ENCODE measurements at places on chromosomes 3 and 15.

DNA sequence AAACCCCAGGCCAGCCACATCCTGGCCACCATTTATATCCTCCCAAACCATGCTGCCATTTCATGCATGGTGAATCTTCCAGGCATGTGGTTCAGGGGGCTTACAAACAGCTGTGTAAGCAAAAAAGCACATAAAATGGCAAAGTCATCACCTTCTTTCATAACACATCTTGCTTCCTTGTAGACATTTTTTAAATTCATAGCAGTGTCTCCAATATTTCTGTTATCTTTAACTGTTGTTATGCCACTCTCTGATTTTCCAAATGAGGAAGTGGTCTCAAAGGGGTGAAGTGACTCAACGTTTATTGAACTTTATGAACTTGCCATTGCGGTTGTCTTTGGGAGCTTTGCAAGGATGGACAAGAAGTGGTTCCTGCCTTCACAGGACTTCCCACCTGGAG lies 264.4 kb downstream of the MEX3B start:
- no peak for DNase-seq

GRCh38 chr3:13574798-13575451 lies 26.0 kb downstream of the FBLN2 start:
- DNase-seq: no peak

DNA sequence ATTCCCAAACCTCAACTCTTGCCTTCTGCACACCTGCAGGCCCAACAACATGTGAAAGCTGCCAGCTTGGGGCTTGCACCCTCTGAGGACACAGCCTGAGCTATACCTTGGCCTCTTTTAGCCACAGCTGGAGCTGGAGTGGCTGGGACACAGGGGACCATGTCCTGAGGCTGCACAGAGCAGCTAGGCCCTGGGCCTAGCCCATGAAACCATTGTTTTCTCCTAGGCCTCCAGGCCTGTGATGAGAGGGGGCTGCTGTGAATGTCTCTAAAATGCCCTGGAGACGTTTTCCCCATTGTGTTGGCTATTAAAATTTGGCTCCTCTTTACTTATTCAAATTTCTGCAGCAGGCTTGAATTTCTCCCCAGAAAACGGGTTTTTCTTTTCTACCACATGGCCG lies 7.2 kb downstream of the ZKSCAN7 start:
- no peak for DNase-seq

GRCh38 chr15:88266170-88266569 lies 9.6 kb upstream of the NTRK3 start:
- no peak for DNase-seq

DNA sequence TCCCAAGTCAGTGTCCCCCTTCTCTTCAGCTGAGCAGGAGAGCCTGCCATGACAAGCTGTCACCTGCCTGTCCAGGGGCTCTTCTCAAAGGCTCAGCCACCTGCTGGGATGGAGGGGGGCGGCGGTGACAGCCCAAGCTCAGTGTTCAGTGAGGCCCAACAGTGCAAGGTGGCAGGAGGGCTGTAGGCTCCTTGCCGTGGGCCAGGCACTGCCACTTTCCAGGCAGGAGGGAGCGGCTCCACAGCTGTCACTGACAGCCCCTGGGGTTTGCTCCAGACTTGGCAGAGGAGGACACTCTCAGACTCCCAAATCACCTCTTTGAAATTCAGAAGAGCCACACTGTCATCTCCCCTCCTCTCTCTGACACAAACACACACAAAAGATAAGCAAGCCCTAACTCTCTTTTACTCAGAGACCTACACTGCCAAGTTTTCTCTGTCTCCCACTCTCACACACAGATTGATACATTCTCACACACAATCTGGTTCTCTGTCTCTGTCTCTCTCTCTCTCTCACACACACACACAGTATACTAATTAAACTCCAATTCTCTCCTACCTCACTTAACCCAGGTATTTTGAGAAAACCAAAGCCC lies 443.3 kb downstream of the EPHB1 start:
- no peak for DNase-seq

DNA sequence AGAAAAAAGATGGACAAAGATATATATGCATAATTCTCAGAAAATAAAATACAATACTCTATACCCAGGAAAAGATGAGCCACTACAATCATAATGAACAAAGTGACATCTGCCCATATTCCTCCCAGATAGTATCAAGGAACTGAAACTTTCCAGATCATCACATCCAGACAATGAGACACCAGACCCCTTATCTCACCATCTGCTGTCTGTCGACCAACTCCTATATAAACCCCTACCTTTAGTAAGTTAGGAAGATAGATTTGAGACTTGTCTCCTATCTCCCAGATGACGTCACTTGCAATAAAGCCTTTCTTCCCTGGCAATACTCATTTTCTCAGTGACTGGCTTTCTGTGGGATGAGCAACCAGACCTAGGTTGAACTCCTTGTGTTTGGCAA lies 1071.6 kb downstream of the PLOD2 start:
- no peak for DNase-seq

DNA sequence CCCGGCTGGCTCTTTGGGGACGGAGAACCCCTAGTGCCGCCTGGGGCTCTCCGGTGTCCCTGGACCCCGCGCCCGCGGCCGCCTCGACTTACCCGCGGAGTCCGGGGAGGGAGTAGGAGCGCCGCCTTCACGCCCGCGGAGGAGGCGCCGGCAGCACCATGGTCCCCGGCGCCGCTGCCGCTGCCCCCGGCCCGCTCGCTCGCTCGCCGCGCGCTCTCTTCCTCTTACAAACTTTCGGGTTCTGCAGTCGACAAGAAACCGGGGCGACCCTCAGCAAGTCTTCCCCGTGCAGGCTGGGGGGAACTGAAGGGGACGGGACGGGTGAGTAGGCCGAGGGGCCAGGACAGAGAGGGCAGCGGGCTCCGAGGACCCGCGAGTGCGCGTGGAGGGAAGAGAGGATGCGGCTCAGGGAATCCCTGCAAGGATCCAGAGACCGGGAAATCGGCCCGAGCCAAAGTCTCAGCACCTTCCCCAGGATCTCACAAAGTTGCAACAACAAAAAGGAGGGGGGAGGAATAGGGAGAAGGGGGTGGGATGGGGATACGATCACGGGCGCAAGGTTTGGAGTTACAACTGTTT lies 2.0 kb downstream of the FOXP1 start:
- peak; percentile 40 for DNase-seq

DNA sequence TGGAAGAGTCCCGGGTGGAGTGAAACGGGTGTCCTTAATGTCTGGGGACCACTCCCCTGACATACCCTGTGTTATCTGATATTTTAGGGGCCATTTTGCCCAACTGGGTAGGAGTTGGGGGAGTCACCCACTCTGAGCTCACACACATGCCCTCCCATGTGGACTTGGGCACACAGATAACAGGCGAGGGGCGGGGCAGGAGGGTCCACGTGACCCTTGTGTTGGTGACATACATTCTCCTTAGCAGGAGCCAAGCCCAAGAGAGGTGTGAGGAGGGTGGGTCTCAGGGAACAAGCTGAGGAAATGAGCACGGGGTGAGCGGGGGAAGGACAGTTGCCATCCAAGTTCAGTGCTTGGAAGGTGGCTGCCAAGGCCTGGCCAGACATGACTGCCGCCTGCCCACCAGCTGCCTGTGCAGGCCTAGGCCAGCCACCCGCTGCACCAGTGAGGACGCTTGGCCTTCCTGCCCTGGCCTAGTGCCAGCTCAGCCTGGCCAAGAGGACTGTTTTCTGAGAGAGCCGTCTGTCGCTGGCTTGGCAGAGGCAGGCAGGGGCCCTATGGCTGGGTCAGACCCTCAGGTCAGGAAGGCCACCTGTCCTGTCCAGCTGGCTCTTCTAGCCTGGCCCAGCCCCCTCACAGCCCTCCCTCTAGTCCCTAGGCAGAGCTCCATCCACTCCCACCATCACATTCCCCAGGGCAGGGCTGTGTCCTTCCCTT lies 31.3 kb upstream of the TMEM115 start:
- DNase-seq: no peak

- DNase-seq: no peak
Measured at GRCh38 chr3:66097647-66098046, 58.9 kb upstream of the MAGI1 start.

- no peak for DNase-seq
Measured at GRCh38 chr3:147616998-147617619, 207.9 kb downstream of the ZIC1 start.

GRCh38 chr15:58224068-58224467 lies 85.9 kb downstream of the AQP9 start:
- DNase-seq: no peak

GRCh38 chr15:43516801-43517353 lies 531 bp upstream of the MAP1A start:
- DNase-seq: no peak

- DNase-seq: no peak
Measured at GRCh38 chr15:41337631-41338522, 5.2 kb downstream of the NUSAP1 start.

DNA sequence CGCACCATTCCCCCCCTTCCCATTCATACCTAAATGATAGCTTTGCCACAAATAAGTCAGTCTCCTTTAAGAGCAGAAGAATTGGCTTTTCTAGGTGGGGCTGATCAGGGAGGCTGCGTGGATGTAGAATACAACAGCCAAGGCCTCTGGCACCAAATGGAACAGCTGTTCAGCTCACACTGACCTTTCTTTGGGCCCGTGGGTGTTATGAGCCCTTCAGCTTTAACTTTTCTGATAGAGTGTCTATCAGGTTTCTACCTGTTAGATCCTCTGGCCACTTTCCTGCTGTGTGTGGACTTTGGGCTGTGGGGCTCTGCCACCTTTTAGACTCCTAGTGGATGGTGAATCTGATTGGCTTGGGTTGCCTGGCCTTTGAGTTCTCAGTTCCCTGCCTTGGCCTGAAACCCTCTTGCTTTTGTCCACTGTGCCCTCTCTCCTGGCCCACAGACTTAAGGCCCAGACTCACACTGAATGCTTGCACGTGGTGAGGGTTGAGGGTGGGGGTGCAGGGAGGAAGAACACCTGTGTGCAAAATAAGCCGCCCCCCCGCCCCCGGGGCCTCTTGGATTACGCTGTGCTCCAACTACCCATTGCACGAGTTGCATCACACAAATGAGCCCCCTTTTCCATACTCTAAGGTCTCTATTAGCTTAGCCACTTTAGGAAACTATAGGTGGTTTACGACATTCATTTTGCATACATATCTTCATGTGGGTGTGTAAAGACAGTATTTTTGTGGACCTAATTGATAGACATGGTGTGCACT lies 1.3 kb upstream of the RFX7 start:
- peak; percentile 73 for DNase-seq

DNA sequence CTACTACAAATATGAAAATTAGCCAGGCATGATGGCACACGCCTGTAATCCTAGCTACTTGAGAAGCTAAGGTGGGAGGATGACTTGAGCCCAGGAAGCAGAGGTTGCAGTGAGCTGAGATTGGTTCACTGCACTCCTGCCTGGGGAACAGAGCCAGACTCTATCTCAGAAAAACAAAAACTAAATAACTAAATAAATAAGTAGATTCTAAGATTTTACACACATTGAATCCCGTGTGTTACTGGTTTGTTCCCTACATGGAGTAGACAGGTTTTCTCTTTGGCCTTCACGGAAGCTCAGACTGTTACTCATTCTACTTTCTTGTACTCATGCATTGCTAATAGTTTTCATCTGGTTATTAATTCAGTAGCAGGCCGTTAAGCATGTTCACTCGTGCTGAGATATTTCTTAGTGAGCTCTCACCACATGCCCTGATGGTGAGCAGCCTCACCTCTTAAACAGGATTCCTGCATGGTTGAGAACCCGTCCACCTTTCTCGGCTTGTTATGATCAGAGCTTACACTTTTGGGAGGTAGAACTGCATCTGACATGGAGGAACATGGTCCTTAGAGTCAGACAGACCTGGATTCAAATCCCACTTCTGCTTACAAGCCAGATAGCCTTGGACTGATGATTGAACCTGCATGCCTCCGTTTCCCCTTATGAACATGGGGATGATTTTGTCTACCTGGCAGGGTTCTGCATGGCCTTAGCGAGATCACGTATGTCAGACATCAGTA lies 49.1 kb downstream of the CMTM7 start:
- no peak for DNase-seq

GRCh38 chr15:67083135-67083762 lies 17.8 kb downstream of the SMAD3 start:
- DNase-seq: no peak

- no peak for DNase-seq
Measured at GRCh38 chr3:115164374-115165221, 17.5 kb upstream of the ZBTB20 start.

DNA sequence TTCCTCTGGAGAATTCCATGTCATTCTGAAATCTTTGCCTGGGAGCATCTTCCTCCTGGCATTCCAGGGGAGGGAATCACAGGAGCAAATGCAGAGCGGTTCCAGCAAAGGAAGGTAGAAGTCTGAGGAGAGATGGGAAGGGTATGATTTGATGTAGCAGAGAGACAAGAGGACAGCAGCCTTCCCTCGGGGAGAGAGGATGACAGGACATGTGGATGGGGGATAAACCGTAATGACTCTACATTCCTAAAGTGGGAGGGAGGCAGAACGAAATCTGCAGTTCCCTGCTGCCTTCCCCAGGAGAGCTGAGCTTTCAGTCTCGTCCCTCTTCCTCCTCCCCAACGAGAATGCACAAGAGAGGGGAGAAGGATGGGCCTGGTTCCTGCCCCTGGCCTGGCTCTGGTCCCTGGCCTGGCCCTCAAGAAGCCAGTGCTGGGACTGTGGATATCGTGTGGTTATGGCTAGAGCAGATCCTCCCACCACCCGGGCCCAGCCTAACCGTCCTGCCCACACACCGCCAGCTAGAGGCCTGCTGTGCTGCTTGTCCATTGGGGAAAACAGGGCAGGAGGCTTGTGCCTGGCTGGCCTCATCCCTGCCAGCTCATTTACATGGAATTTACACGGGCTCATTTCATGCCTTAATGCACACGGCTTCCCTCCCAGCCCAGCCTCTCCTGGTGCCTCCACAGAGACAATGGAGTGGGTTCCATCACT lies 26.6 kb downstream of the SEMA7A start:
- no peak for DNase-seq

- no peak for DNase-seq
Measured at GRCh38 chr3:131723343-131723742, 220.6 kb upstream of the MRPL3 start.

GRCh38 chr3:30343861-30344260 lies 262.5 kb upstream of the TGFBR2 start:
- DNase-seq: no peak

DNA sequence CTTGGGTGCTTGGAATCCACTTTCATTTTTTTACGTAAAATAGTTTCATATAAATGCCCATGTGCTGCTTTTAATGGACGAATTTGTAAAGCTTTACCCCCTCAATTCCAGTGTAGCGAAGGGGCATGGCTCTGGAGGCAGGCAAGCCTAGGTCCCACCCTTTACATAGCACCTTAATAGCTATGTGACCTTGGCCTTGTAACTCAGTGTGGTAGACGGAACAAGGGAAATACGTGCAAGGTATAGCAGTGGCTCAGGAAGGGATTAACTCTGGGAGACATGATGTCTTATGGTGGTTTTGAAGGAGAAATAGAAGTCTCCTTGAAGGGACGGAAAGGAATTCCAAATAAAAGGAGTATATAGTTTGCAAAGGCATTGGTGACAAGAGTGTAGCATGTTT lies 1.4 kb downstream of the SEC61A1 start:
- DNase-seq: no peak

GRCh38 chr15:36358094-36358493 lies 221.3 kb upstream of the CDIN1 start:
- no peak for DNase-seq

- no peak for DNase-seq
Measured at GRCh38 chr3:181735911-181736310, 24.2 kb downstream of the SOX2 start.

Measured in thymus (tissue), 14 donors.